Activated T-helper 2 cell treated with anti-CD3 and anti-CD28 coated beads, Interferon-gamma antibody, Interleukin-2, Interleukin-4, amounts not matched to agents 10 μg/mL and 5 μg/mL and 100 μg/mL, durations not matched to agents 14 hours and 24 hours and 36 hours (primary cell): ENCODE measurements at places on chromosomes 16 and 17.
A peak's percentile ranks its signal among the peaks of the same experiment; 100 is the strongest.

DNA sequence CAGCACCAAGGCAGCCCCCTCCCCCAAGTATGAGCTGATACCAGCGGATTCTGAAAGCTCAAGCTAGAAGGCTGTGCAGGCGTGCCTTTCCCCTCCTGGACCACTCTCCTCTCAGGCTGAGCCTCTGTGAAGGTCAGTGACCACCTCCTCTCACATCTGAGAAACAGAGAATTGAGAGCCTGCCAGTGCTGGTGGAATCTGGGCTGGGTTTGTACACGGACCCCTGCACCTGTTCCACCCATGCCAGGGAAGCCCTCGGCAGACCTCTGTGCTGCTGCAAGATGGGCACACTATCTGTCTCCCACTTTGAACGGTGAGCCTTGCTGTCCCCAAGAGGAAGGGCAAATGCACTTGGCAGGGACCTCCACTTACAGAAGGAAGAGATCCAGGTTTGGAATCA lies 54.7 kb upstream of the SDK2 start:
- no peak for DNase-seq

DNA sequence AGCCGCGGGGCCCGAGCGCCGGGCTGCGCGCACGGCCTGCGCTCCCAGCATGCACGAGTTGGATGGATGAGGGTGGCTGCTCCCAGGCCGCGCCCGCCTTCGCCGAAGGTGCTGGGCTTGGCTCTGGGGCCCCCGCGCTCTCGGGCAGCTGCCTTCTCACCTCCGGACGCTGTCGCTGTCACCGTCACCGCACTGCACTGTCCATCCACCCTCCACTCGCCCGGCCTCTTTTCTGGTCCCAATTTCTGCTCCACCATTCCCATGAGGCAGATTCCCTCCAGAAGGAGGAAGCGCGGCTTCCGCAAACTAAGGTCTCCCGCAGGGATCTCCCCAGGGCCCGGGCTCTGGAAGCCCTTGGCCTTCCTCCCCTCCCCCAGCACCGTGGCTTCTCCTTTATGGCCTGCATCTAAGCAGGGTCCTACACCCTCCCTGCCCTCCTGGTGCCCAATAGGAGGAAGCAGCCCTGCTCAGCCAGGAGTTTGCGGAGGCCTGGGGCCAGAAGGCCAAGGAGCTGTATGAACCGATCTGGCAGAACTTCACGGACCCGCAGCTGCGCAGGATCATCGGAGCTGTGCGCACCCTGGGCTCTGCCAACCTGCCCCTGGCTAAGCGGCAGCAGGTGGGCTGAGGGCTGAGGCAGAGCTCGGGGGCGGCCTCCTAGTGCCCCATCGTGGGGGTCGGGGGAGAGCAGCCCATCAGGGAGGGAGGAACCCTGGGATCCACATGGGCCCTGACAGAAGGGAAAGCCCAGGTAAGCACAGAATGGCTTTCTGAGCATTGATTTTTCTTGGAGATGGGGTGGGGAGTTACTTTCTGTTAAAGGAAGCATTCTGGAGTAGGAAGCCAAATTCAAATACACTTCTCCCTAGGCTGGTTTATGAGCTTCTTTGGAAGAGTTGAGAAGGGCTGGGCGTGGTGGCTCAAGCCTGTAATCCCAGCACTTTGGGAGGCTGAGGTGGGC lies 899 bp downstream of the ACE start:
- no peak for DNase-seq

DNA sequence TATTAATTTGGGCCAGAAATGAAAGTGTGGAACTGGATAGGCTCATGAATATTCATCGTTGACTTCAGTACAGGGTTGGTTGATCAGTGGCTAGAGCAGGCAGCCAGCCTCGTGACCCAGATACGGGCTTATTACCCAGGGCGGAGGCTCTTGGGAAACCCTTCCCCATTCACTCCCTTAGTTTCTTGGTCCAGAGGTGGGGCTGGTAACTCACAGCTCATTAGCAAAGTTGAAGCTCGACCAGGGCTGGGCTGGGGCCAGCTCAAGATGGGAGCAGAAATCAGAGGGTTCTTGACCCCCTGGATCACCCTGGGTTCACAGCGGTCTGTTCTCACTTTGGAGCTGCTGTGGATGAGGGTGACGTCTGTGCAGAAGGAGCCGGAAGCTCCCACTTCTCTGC lies 44.6 kb upstream of the GSE1 start:
- no peak for DNase-seq

DNA sequence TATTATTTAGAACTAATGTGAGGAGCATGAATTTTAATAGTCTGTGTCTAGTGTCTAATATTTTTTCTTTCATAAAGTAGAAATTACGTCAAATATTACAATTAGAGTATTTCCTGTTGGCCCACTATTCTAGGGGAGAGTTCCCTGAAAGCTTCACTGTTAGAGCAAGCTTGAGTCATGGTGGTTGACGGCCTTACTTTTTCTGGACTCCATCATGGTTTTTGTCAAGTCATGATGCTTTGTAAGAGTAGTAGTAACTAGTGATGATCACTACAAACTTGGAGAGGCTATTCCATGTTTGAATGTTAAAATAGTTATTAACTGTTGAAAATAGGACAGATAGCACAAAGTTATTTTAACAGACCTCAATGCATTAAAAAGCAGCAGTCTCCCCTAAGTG lies 1.7 kb downstream of the PSMD11 start:
- no peak for DNase-seq

DNA sequence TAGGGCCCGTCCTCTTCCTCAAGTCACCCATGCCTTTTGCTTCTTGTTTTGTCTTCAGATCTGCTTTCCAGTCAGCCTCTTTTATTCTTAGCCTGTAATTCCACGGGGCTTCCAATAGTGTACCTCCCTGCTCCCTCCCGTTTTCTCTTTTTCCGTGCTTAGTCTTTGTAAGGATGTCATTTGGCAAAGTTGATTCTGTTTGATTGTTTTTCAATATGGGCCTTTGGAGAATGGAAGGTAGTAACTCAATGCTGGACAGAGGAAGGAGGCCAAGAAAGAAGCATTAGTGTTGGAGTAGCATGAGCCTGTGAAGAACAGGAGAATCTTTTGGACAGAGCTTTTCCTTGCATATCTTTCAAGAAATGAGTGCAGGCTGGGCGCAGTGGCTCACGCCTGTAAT lies 6.5 kb downstream of the WWP2 start:
- no peak for DNase-seq

DNA sequence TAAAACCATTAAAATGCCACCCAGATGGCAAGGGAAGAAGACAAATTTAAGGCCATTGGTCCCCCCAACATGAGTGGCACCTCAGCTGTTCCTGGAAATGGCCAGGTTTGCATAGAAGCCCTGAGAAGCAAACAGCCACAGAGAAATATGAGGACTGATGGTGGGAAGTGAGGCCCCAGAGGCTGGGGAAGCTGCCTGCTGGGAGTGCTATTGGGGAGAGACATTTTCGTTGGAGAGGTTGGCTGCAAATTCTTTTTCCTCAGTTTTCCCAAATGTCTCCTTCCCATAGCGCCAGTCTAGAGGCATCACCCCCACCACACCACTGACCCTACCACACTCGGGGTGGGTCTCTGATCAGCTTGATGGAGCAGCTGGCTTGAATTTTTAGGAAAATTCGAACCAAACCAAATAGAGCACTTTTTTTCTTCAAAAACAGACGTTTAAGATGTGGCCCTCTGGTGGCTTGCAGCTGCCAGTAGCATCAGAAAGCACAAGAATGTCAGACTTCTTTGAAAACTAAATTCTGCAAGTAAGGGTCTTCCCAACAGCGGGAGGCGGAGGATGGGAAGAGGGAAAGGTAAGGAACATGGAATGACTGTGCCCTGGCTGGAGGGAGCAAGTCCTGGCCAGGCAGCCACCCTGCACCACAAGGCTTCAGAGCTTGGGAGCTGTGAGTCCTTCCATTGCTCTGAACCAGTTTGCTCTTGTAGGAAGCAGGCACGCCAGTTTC lies 13.2 kb upstream of the SLC12A3 start:
- no peak for DNase-seq

DNA sequence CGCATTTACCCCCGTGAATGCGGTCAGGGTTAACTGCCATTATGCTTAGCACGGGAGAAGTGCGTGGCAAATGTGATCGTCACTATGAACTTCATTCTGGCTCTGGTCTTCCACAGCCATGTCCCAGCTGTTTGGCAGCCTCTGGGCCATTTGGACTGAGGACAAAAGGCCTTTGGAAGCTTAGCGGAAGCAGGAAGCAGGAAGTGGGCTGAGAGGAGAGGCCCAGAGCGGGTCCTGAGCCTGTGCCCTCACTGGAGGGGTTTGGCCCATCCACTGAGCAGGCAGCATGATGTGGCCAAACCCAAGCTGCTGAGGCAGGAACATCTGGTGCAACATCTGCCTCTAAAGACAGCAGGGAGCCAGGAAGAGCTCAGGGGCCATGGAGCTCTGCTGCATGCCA lies 345.9 kb downstream of the C16orf95 start:
- DNase-seq, result no peak

DNA sequence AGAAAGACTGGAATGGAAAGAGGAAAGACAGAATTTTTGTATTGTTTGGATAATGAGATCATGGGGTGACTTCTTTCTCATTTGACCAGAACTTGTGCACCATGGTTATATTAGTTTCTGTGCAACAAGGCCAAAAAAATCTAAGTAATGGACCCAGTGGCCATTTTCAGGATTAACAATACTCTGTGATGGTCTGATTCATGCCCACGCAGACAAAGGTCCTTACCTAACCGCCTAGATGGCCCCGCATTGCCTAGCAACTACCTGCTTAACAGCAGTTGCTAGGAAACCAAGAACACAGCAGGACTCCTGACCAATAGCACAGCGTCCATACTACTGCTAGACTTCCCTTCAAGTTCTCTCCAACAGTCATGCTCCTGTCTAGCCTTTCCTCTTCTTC lies 22.4 kb downstream of the MIS12 start:
- no peak for DNase-seq

GRCh38 chr17:50952013-50952412 lies 85.9 kb upstream of the TOB1 start:
- DNase-seq, result no peak

DNA sequence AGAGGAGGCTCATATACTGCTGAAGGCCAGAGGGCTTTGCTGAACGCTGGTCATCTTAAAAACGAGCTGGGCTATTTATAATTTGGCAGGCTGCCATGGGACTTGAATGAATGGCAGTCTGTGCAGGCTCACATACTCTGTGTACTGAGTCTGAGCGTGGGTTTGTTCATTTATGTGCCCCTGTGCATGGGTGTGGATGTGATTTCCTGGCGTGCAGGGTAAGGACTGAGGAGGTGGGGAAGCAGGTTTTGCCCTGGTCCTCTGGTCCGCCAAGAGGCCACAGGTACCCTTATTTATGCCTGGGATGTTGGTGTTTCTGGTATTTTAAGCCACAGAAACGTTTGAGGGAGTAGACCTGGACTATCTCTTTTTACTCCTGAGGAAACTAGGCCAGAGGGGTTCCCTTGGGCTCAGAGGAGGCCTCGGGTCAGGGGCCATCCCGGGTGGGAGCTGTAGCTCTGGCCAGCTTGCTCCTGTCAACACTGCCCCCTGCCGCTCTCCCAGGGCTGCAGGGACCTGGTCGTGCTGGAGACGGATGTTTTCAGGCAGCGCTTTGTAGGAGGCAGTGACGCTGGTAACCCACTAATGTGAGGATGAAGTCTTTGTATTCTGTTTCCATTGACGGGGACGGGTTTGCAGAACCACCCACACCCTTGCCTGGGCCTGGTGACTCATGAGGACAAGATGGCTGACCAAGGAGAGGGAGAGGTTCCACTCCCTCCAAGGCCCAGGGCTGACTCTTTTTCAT lies 184.4 kb downstream of the MSI2 start:
- peak; percentile 62 for DNase-seq

DNA sequence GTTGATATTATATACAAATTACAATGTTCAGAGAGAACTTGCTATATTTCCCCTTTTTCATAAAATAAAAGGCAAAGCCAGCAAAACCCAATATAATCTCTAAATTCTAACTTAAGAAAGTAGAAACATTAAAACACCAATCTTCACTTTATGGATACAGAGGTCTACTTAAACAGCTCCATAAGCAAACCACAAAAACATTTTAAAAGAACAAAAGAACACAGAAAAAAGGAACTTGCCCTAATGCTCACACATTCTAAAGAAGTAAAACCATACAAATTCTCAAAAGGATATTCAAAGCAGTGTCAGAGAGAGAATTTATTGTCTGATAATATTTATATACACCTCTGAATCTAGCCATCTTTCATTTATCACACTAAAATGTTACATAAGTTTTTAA lies 606 bp downstream of the ABCA10 start:
- DNase-seq, result no peak

- no peak for DNase-seq
Measured at GRCh38 chr16:83266848-83267553, 540.8 kb upstream of the HSBP1 start.

DNA sequence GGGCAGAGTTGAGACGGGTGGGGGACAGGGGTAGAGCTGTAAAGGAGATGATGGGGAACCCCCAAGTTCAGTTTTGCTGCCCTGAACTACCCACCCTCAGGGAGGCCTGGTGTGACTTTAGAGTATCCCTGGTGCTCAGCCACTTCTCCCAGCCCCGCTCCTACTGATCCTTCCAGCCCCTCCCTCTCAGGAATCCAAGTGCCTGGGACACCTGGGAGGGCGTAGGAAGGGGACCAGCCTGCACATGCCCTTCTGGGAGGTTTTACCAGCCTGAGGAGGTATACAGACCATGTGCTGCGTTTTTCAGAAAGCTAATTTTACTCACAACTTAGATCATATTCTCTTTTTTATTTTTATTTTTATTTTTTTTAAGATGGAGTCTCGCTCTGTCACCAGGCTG lies 4.1 kb downstream of the ST6GALNAC2 start:
- DNase-seq, result no peak

GRCh38 chr17:47727704-47728036 lies 5.4 kb upstream of the TBX21 start:
- no peak for DNase-seq

GRCh38 chr17:42477173-42477572 lies 18.5 kb downstream of the ATP6V0A1 start:
- DNase-seq, result no peak

DNA sequence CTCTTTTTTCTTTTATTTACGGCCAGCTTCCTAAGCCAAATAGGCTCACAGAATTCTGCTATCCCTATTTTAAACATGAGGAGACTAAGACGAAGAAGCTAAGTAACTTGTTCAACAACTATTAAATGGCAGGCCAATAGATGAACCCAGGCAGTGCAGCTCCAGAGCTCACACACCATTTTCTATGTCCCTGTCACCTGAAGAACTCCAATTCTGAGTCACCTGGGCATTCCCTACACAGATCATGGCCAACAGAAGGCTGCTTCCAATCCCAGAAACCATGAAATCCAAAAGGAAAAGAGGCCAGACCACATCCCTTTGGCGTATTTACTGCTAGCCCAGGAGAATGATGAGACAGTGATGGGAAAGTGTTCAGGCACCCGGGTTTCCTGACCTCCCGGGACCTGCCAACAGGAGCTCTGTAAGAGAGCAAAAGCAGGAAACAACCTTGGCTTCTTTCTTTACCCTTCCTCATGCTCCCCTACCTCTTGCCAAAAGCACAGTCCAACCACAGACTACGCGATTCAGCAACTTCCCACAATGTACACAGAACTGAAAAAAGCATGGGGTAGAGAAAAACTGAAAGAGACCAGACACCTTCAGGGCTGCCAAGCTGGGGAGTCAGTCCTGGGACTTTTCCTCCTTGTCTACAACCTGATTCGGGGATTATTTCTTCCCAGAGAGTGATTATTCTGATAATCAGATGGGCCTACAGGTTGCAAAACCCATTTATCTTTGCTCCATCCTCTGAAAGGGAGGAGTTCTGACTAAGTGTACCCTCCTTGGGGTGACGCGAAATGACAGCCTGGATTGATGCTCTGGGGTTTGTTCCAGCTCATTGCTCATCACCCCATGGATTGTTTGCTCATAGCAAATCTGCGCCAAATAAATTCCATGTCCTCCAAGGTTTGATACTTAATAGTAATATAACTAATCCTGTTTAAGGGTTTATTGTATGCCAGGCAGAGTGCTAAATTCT lies 47.8 kb upstream of the HAS3 start:
- no peak for DNase-seq
